ENCODE measurements at places on chromosomes 1 and 21. TPM values are rescaled to one million over a fixed set of nuclear protein-coding genes. Genes with fewer than 3 reads are reported as not detected.

- no peak for DNase-seq
Measured at GRCh38 chr1:222772996-222773379, 36.0 kb downstream of the FAM177B start.

DNA sequence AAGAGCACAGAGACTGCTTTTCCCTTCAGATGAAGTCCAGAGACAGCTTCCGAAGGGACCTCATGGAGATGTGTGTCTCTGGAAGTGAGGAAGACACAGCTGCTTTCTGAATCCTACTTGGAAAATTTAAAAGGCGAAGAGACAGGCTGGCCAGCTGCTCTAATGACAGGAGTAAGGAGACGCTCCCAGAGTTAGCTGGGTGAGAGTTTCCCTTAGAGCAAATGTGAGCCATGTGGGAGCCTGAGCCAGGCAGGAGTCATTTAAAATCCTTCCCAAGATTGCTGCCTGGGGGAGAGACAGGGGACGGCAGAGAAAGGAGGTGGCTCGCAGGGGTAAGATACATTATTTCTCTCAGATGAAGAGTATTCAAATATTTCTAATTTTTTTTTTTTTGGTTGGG lies 53.1 kb downstream of the ZNF326 start:
- DNase-seq = no peak

DNA sequence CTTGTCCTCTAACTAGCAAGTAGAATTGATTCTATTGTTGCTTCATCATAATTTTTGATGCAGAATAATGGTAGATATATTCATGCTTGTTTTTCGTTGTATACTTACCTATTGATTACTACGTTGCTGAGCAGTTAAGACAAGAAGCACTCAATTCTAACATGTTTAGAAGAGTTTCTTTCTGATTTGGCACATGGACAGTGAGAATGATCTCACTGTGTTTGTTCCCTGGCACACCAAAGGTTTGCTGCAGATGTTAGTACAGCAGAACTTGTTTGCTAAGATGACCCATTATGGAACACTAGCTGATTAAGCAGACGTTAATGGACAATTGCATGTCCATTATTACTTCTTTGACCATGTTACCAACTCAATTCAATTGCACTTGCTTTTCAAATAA lies 184.7 kb upstream of the SGIP1 start:
- DNase-seq = no peak

DNA sequence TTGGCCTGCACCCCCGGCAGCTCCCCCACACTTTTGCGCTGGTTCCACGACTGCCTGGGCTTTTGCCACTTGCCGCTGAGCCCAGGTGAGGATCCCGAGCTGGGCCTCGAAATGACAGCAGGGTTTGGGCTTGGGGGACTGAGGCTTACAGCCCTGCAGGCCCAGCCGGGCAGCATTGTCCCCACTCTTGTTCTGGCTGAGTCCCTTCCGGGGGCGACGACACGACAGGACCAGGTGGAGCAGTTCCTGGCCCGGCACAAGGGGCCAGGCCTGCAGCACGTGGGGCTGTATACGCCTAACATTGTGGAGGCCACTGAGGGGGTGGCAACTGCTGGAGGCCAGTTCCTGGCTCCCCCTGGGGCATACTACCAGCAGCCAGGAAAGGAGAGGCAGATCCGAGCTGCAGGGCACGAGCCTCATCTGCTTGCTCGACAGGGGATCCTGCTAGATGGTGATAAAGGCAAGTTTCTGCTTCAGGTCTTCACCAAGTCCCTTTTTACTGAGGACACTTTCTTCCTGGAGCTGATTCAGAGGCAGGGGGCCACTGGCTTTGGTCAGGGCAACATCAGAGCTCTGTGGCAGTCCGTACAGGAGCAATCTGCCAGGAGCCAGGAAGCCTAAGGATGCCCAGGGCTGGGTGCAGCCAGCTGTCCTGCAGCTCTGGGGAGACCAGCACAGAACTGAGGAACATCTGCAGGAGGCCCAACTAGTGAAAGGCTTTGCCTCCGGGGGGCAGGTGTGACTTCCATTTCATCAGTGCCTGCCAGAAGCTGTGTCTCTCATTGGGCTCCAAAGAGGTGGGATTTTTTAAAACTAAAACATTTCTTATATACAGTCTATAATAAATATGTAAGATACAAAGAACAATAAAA lies 1.2 kb downstream of the HPDL start:
- DNase-seq = no peak

The FCMR gene
- 3.2 TPM for total RNA-seq

The FCRL1 gene
- total RNA-seq = 0.12 TPM

The ATP1A4 gene
- 0.13 TPM for total RNA-seq

All from left cardiac atrium (tissue), 4 donors.